ENCODE measurements at places on chromosomes 11 and 22. TPM values are rescaled to one million over a fixed set of nuclear protein-coding genes. Genes with fewer than 3 reads are reported as not detected.

Gene GPHA2
- total RNA-seq: not detected

Gene OR2D2
- not detected for total RNA-seq

Gene MIOX
- 0.35 TPM for total RNA-seq

Gene ZNRD2
- 51.1 TPM for total RNA-seq

GRCh38 chr22:48402591-48403031 lies 1425.1 kb downstream of the BRD1 start:
- DNase-seq: no peak

GRCh38 chr11:1878137-1879031 lies 13.3 kb downstream of the PRR33 start:
- no peak for DNase-seq

GRCh38 chr11:23404225-23405160 lies 544.2 kb upstream of the CCDC179 start:
- DNase-seq: no peak

- no peak for DNase-seq
These were observed 63.9 kb downstream of the MYH9 start for GRCh38 chr22:36323855-36324331.

- DNase-seq: no peak
These were observed 2.1 kb upstream of the DMC1 start for GRCh38 chr22:38572065-38572464.

- DNase-seq: no peak
These were observed 1.0 kb downstream of the MOGAT2 start for GRCh38 chr11:75718419-75719339.

GRCh38 chr11:85718991-85719807 lies 33.2 kb upstream of the CCDC89 start:
- DNase-seq: peak; percentile 87

DNA sequence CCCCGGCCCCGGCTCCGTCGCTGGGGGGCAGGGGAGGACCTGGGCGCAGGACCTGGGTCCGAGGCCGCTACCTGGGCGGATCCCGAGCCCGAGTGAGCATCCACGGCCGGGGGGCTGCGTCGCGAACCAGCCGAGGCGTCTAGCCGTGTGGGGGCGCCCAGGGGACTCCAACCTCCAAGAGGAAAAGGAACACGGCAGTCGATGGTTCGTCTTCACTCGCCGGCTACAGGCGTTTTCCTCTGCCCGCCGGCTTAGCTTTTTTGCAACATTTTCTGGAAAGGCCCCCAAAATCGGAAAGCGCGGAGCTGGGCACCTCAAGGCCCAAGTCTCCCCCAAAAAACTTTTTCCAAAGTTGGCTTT lies 666 bp downstream of the PDGFB start:
- no peak for DNase-seq

DNA sequence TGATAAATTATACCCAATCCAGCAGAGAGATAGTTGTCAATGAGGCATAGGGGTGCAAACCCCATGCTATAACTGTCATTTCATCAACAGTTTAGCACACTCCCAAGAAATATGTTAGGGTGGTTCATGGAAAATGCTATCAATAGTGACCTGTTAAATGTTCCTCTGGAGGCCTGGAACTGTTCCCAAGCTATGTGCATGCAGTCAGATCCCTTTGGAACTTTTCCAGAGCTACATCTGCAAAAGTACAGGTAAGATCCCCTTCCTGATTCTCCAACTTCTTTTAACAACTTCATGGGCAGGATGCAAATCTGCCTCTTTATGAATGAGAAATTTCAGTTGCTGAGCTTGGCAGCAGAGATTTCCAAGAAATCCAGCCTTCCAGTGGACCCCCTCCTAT lies 27.2 kb downstream of the ABTB2 start:
- DNase-seq: no peak

GRCh38 chr11:70124321-70125000 lies 46.3 kb downstream of the ANO1 start:
- DNase-seq: no peak

- DNase-seq: no peak
These were observed 10.9 kb downstream of the MTMR2 start for GRCh38 chr11:95912902-95913560.

DNA sequence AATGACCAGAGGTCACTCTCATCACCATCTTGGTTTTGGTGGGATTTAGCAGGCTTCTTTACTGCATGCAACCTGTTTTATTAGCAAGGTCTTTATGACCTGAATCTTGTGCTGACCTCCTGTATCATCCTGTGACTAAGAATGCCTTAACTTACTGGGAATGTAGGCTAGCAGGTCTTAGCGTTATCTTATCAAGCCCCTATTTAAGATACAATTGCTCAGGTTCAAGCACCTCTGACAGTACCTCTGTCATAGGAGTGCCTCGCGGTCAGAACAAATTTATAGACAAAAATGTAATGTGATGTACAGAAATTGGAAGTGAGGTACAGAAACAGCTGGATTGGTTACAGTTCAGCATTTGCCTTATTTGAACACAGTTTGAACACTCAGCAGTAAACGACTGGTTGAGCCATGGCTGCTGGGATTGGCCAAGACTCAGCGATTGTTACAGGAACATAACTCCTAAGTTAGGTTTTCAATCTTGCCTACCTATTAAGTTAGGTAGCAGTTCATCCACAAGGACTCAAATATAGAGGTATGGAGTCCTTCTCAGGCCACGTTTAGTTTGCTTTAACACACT lies 16.1 kb upstream of the TMEM123 start:
- DNase-seq: peak; percentile 14

GRCh38 chr11:44747316-44747715 lies 20.6 kb downstream of the TSPAN18 start:
- DNase-seq: no peak

GRCh38 chr11:72525466-72525865 lies 91.1 kb upstream of the CLPB start:
- DNase-seq: no peak

- DNase-seq: no peak
These were observed 534.4 kb downstream of the MN1 start for GRCh38 chr22:27267145-27267544.

GRCh38 chr11:6443269-6444003 lies 2.6 kb upstream of the HPX start:
- peak; percentile 33 for DNase-seq
